ENCODE measurements at places on chromosomes 16 and 17.

- DNase-seq = no peak
These were observed 11.9 kb upstream of the TM4SF5 start for GRCh38 chr17:4759776-4760236.

- no peak for DNase-seq
These were observed 9.4 kb downstream of the ELAC2 start for GRCh38 chr17:13008461-13008860.

- peak; percentile 32 for DNase-seq
These were observed 95.7 kb downstream of the ABCC6 start for GRCh38 chr16:16127469-16128116.

DNA sequence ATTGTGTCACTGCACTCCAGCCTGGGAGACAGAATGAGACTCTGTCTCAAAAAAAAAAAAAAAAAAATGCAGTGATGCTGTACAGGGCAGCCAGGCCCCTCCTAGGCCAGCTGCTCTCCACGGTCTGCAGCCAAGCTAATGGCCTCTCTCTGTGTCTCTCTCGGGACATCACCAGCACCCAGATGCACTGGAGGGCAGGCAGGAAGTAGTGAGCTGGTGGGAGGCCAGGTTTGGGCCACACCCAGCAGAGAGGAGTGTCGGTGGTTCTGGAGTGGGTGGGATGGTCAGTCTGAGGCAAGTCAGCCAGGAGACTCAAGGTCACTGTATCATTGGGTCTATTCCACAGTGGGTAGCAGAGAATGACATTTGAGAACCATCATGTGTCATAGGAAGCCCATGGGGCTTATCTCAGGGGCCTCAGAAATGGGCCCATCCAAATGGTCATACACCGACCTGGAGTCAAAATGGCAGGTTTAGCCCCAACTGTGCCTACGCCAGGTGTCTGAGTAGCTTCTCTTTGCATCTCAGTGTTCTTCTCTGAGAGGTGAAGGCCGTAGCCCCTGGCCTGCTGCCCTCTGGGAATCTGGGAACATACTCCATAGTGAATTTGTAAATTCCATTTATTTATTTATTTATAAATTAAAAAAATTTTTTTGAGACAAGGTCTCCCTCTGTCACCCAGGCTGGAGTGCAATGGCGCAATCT lies 22.7 kb downstream of the WNT9B start:
- DNase-seq = no peak

DNA sequence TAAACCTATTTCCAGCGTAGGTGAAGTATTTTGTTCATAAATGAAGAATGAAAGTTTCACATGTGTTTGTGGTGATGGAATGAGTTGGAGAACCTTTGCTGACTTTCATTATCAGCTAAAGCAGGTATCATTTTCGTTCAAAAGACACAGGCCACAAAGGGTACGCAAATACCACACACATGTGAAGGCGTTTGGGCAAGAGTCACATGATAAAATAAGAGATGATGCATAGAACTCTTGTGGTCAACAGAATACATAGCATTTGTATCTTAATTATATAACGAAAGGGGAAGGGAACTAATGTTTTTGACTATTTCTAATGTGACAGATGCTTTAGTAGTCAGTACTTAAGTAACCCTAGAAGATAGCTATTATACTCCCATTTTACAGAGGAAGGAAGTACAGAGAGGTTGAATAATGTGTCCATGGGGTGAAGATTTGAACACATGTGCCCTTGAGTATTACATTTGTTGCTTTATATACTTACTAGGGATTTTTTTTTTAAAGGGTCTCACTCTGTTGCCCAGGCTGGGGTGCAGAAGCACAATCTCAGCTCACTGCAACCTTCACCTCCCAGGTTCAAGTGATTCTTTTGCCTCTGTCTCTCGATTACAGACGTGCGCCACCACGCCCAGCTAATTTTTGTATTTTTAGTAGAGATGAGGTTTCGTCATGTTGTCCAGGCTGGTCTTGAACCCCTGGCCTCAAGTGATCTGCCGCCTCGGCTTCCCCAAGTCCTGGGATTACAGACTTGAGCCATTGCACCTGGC lies 4.8 kb downstream of the RPA1 start:
- no peak for DNase-seq

GRCh38 chr17:47948706-47949196 lies 7.4 kb downstream of the PNPO start:
- no peak for DNase-seq

Data from activated T-helper 1 cell treated with Interleukin-2 at 50 U/mL for 16 hours (primary cell).